ENCODE measurements at places on chromosomes 7 and 10.
A peak's percentile ranks its signal among the peaks of the same experiment; 100 is the strongest.

DNA sequence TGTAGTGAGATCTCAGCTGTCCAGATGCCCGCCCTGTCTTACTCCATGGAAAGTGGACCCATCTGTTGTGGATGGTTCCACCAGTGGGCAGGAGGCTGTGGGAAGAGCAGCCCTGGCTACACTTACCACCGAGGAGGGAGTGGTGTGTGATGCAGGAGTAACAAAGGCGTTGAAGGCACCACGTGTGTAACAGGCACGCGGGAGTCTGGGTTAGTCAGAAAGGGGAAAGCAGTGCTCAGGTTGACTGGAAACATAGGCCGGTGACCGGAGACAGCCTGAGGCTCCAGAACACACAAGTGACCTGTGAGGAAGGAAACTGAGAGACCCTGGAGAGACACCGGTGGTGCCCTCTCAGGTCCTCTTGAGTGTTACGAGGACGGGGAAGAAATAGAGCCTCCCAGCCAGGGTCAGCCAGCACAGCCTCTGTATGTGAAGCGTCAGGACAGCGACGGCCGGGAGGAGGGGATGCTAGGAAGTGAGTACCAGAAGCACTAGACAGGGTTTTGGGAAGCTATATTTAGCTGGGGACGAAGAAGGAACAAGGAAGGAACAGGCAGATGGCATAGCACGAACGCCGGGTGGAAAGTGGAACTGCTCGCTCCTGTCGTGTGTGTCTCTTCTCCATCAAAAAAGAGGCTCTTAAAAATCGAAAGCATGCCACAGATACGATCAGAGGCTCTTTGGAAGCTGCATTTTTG lies 51.7 kb downstream of the DAGLB start:
- DNase-seq, result no peak

GRCh38 chr7:134630893-134631292 lies 15.8 kb upstream of the BPGM start:
- no peak for DNase-seq

GRCh38 chr7:101882595-101883564 lies 65.5 kb downstream of the CUX1 start:
- DNase-seq, result no peak

DNA sequence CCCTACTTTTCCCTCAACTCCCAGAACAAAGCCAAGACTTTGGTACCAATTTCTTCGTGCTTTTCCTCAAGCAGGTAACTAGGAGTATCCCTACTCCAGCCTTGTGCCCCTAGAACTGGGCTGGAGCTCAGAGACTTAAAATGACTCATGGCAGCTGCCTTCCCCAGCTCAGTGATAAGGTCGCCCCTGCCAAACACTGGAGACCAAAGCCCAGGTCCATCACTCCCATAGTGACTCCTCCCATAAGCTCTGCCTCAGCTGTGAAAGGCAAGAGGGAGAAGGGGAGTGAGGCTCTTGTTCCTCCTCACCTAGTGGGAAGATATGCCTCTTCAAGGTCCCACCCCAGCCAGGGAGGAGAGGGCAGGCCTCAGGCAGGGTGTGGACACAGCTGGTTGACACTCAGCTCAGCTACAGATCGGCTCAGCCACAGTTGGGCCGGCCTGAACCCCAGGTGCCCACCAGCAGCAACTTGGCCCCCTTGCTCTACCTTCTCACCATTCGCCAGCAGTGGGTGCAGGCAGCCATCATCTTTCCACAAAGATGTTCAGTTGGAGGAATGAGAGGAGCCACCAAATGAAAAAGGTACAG lies 13.8 kb upstream of the CYREN start:
- no peak for DNase-seq

- DNase-seq, result no peak
These were observed 9.6 kb downstream of the TMEM176B start for GRCh38 chr7:150790416-150791075.

DNA sequence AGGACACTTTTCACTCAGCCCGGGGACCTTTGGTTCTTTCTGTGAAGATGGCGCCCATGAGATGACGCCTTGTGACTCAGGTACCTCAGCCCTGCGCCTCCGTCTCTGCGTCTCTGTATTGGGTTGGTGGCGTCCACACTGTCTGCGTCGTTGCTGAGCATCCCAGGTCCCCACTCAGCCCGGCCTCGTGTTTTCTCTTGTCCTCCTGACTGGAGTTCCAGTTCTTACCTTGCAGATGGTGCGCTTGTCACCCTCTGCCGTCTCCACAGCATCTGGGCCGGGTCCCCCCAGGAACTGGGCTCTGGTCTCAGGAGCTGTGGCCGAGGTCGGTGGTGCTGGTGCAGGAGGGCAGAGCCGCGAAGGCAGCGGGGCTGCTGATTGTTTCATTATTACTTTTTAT lies 150.4 kb downstream of the WDR37 start:
- no peak for DNase-seq

GRCh38 chr7:140723006-140723405 lies 26.5 kb downstream of the NDUFB2 start:
- DNase-seq, result no peak

DNA sequence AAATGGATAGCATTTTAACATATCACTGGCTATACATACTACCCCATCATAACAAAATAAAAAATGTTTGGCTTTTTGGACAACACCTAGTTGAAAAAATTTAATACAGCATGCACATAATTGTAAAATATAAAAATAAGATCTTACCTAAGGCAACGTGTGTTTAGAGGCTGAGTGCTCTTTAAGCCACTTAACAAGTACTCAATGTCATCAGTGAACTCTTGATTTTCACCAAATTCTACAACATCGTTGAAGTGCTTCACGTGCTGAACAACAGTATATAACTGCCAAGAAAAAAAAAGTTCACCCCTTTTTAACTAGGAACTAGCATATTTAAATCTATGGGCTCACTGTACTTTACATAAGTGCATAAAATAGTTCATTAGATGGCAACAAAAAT lies 49.5 kb downstream of the WAPL start:
- DNase-seq, result no peak

DNA sequence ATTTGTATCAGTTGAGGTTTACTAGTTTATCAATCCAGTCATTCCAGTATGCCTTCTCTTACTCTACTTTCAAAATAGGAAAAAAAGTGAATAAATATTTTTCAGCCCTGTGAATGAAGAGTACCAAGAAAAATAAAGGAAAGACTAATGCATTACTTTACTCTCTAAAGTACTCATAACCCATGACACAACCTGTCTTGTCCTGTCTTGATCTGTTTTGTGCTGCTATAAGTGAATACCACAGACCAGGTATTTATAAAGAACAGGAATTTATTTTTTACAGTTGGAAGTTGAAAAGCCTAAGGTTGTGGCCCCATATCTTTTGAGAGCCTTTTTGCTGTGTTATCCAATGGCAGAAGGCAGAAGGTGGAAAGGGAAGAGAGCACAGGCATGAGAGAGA lies 194.6 kb upstream of the DKK1 start:
- DNase-seq, result no peak

DNA sequence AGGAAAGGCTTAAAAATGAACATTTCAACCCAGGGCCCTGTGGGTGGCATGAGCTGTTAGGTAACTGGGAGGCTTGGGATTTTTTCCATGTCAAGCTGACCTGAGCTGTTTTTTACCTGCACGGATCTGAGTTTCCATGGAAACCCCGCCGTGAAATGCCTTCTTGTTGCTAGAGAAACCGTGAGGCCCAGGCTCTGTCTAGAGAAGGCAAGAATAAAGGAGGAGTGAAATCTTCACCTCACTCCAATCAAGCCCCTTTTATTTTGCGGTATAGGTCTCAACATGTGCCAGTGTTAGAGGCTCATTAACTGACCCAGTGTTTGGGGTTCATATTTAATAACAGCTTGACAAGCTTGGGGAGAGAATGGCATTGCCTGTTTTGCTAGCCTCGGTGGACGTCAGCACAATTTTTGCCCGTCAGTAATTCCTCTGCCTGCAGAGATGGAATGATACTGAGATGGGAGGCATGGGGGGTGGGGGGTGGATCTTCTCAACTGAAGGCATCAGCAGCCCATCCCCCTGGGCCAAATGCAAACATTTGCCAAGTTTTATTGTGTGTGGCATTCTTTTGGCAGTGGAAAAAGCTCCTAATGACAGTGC lies 48.9 kb upstream of the PDCD4 start:
- no peak for DNase-seq

- DNase-seq, result no peak
These were observed 97.2 kb downstream of the COBL start for GRCh38 chr7:51219261-51219988.

GRCh38 chr10:99057936-99058690 lies 177.5 kb downstream of the HPSE2 start:
- no peak for DNase-seq

DNA sequence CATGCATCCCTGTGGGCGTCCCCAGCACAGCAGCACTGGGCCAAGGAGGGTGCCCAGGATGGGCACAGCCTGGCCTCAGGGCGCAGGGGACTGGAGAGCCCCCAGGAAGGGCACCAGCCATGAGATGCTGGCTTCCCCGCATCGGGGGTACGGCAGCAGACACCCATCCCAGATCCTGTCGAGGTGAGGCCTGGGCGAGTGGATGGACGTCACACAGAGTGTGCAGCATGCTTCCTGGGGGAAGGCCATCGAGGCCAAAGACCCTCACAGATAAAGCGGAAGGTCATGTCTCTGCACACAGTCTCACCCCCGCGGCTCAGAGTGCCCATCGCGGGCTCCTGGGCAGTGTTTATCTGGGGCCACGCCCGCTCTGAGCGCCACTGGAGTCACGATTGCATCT lies 18.8 kb downstream of the ADGRA1 start:
- no peak for DNase-seq

DNA sequence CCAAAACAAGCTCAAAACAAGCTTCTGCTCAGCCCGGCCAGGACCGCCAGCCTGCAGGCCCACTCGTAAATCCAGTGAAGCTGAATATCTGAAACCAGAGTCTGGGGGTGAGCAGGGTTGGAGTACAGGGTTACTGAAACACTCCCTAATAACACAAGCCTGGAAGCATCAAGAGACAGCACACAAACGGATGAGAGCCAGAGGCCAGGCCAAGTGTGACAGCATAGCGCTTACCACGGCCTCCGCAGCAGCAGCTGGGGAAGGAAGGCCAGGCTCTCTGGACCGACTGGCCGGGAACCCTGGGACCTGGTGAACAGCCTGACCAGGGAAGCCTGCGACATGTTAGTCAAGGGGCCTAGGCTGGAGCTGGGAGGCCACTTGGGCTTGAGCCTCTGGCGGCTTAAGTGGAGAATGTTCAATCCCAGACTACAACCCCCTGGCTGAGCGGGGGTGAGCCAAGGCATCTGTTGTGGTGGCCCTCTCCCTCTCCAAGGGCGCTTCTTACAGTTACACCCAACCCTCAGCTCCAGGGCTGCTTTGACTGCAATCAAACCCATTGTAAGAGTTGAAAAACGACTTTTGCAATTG lies 21.7 kb upstream of the RNF32 start:
- DNase-seq, result no peak

DNA sequence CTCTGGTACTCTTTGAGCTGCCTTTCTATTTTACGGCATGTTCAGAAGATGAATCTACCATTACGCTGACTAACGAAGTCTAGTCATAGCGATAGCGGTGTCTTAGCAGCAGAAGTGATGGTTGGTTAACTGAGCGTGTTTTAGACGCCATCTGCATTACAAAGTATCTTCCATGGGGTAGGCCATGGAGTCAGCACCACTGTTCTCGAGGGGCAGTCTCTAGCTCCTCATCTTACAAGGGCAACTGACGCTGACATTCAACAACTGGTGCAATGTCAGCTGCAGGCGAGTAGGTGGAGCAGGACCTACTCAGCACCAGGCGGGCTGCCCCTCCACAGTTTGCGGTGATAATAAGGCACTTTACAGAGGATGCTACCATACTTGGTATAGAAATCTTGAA lies 88.7 kb downstream of the ADARB2 start:
- no peak for DNase-seq

- DNase-seq, result no peak
These were observed 50.4 kb downstream of the CCNY start for GRCh38 chr10:35386594-35387174.

DNA sequence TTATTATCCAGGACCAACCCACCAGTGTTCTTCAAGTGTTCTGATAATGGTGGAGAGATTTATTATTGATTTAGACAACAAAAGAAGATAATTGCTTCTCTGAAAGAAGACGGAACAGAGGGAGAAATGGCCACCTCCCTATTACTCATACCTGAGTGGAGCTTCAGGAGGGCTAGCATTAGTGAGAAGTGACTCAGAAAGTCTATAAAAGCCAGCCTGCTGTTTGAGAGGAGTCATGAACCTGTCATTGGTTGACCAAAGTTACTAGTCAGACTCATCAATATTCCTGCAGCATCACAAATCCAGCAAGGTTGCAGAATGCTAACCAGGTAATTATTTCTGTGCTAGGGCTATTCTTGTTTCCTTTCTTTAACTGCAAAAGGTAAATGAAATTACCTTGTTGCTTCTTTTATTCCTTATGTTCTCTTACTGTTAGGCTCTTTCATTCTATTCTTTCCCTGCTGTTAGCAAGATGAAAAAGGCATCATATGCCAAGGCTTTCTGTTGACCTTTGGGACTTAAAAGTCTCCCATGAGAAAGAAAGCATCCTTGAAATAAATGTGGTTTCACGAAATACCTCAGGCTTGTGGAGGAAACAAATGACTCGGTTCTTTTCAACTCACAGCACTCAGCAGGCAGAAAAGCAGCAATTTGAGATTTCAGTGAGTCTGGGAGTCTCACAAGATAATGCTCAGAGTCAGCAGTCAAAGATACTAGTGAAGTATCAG lies 256.4 kb upstream of the PHYHIPL start:
- no peak for DNase-seq

- no peak for DNase-seq
These were observed 29.0 kb upstream of the BMS1 start for GRCh38 chr10:42753507-42754154.

GRCh38 chr7:69599286-69599954 lies 1.1 kb downstream of the AUTS2 start:
- DNase-seq, result no peak

GRCh38 chr7:25714013-25714412 lies 438.0 kb upstream of the NFE2L3 start:
- DNase-seq, result no peak

DNA sequence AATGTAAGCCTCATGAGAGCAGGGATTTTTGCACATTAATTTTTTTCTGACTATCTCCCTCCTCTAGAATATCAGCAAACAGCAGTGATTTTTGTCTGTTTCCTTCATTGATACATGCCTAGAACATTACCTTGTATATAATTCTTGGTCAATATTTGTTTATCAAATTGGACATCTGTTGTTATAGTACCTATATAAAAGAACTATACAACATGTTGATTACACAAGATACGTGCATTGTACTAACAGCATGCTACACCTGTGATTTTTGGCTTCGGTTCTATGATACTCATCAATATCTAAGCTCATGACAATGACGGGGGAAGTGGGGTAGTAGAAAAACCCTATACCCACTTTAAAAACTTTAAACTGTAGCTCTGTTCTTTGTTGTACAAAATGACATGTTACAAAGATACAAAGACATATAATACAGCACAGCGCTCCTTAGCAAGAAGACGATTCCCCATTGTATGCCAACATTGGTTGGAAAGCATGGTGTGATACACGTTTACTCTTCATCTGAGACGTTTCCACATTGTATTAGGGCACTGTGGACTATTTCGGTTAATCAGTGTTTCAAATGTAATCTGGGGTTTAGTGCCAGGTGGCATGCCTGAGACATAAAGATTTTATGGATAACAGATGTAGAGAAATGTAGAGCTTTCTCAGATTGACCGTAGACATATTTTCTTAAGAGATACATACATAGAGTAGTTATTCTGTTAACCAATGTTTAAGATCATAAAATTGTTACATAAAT lies 70.5 kb upstream of the FOXP2 start:
- DNase-seq, result peak; percentile 92

All from NCI-H1930 (cell line).